NCI-H1417 (cell line): ENCODE measurements at places on chromosomes 3 and 15.

- DNase-seq = no peak
Observed at GRCh38 chr15:90552162-90552928, 22.6 kb downstream of the CRTC3 start.

- DNase-seq = no peak
Observed at GRCh38 chr15:42062284-42062806, 32.0 kb downstream of the PLA2G4D start.

- DNase-seq = no peak
Observed at GRCh38 chr15:69719527-69720240, 267.1 kb downstream of the RPLP1 start.

DNA sequence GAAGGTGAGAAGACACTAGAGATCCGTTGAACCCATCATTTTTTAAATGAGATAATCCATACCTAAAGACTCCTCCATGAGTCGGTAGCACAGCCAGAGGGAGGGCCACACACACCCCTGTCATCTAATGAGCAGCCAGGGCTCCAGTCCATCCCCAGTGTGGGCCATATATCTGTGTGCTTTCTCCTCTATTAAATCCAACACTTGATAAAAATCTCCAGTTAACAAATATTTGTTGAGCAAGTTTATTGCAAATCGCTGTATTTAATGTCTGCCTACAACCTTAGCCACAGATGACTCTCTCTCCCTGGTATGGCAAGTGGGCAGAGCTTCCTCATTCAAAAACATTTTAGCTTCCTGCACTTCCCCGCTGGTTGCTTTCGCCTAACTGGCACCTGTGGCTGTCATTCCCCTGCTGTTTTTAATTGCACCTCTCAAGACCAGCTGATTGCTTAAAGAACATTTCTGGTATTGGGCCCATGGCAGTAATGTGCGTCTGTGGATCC lies 82.8 kb downstream of the SMAD3 start:
- DNase-seq = no peak

GRCh38 chr15:60320365-60320764 lies 77.4 kb downstream of the ANXA2 start:
- no peak for DNase-seq

GRCh38 chr15:74270155-74270554 lies 34.0 kb downstream of the CCDC33 start:
- DNase-seq = no peak

- no peak for DNase-seq
Observed at GRCh38 chr3:121269389-121269788, 276.4 kb downstream of the POLQ start.

DNA sequence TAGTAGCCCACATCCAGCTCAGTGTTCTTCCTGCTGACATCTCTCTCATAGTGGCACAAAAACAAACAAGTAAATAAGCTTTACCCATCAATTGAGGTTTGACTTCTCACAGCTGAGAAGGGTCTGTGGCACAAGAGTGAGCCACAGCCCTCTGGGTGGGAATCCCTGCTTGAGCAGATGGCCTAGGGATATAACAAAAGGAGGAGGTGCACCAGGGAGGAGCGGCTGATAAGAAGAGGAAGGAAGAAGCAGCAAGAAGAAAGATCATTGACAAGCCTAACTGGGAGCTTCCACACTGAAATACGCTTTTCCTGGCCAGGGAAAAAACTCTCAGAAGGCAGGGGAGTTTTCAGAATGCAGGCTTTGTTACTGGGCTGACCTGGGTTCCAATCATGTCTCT lies 279.8 kb downstream of the UACA start:
- no peak for DNase-seq

DNA sequence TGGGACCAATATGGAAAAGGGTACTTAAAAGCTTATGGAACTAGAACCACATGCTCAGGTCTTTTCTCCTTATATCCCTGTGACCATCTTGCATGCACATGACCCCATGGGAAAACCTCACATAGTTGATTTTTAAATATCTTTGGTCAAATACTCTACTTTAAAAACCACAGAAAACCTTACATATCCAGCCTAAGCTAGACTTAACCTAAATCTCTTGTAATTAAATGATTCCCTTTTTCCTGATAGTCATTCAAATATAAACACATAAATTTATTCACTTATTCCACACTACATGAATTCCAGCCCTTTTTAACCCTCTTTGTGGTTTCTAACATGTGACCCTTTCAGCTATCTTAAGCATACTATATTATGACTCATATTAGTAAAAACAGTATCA lies 46.8 kb downstream of the DNAJC13 start:
- DNase-seq = no peak

GRCh38 chr3:159852821-159853505 lies 135.7 kb upstream of the IL12A start:
- no peak for DNase-seq

- DNase-seq = no peak
Observed at GRCh38 chr15:62495670-62496614, 330.9 kb upstream of the C2CD4B start.

- no peak for DNase-seq
Observed at GRCh38 chr3:108879915-108880314, 57.3 kb downstream of the TRAT1 start.

DNA sequence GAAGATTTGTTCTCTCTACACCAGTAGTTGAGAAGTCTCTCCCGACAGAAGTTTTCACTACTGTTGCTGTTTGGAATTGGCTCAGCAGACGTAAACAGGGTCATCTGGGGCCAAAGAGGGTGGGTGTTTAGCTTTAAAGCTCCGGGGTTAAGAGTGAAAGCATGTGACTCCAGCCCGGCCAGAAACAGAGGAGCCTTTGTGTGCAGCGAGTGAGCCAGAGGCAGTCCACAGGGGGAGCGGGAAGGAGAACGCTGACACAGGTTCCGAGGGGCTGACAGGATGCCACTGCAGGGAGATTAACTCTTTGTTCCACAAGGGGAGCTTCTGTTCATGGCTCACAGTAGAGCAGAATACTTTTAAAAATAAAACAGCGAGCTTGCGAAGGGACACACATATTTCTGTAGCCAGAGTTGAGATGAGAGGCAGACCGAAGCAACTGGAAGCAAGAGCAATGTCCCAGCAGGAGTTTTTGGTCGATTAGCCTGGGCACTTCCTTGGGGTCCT lies 26.9 kb downstream of the BMF start:
- no peak for DNase-seq

- no peak for DNase-seq
Observed at GRCh38 chr3:177449360-177450006, 252.2 kb upstream of the TBL1XR1 start.

DNA sequence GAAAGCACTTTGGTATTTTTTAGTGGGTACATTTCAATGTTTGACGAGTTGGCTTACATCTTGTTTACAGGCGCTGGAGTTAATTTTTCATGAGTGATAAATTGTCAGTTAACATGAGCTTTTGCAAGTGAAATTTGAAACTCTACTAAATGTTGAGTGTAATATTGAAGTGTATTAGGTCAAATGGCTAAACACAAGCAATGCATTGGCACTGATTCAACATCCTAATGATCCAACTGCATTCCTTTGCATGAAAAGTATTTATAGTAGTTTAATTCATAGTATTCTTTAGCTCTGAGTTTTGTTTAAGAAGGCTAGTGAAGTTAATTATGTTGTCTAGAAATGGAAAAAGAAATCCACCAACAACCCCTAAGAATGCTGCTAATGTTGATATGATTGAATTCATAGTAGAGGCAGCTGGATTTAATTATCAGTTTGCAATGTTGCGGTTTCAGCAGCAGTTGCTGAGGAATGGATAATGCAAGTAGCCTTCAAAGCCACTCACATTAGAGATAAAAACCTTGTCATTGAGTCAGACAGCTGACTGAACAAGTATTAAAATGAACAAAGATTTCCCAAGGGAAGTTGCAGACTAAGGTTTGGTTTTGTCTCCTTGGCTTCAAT lies 245.6 kb upstream of the GOLIM4 start:
- DNase-seq = peak; percentile 48

DNA sequence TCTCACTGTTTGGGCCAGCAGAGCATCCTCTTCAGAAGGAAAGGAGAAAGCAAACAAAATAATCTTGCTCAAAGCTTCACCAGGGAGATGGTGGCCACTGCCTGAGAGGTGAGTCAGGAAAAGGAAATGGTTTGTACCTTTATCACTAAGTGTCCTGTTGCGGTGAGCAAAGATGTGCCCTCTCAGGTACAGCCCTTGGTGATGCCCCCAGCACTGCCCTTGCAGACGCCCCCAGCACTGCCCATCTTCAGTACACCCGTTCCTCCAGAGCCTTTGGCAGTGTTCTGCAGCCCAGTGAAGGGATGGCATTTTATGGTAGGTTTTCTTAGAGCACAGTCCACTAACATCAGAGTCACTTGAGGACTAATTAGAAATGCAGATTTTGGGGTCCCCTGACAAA lies 92.3 kb downstream of the ZNF621 start:
- DNase-seq = no peak

GRCh38 chr15:56866803-56867202 lies 51.6 kb upstream of the TCF12 start:
- no peak for DNase-seq

DNA sequence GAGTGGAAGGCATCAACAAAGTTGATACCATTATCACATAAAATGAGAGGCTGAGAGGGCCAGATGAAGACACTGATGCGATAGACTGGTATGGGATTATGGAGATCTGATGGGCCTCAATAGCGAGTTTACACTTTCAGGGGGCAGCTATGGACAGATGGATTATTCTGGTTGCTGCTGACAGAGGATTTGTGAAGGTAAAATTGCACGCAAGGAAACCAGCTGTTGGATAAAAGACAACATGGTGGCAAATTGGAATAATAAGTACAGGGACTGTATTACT lies 203.9 kb downstream of the MBNL1 start:
- DNase-seq = no peak

- DNase-seq = peak; percentile 94
Observed at GRCh38 chr3:187165144-187165543, 25.8 kb upstream of the RPL39L start.

DNA sequence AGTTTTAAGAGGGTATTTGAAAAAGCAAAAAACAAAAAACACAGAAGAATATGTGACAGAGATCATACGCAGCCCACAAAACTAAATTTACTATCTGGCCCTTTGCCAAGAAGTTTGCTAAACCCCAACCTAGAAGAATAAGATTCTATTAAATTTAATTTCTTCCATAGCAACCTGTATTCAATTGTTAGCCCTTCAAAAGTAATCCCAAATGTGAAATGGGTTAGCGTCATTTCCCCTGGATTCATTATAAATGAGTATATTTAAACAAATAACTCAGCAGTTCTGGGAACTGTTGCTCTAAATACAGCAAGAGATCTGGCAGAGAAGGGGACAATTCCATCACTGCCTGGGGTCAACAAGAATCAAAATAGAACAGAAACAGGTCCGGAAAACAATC lies 56.8 kb downstream of the CERS3 start:
- no peak for DNase-seq

- DNase-seq = no peak
Observed at GRCh38 chr3:100400419-100400779, 490 bp downstream of the TOMM70 start.

GRCh38 chr15:69393831-69394491 lies 20.2 kb upstream of the KIF23 start:
- DNase-seq = no peak
